ENCODE measurements at places on chromosomes 1 and 21.

DNA sequence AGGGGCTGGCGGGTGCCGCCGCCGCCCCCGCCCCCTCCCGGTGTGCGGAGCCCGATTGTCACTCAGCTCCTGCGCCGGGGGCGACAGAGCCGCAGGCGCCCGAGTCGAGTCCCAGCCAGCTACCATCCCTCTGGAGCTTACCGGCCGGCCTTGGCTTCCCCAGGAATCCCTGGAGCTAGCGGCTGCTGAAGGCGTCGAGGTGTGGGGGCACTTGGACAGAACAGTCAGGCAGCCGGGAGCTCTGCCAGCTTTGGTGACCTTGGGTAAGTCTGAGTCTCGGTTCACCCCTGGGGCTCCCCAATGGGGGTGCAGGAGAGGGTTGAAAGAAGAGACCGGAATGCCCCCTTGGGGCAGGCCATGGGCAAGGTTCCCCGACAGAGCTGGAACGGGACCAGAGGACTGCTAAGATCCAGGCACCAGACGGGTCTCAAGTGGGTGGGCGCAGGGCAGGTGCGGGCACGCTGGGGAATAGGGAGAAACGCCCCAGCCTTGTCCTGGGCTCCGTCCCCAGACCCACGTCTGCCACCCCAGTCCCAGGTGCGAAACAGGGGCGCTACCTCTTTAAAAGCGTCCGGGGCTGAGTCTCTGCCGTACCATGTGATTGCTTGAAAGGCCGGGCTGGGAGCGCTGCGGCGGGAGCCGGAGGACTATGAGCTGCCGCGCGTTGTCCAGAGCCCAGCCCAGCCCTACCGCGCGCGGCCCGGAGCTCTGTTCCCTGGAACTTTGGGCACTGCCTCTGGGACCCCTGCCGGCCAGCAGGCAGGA, at the start of gene ADORA1:
Gene ADORA1, plus strand, starts transcription at position 61 of the 765 bp plus-strand sequence. CDS start 1,116 bp downstream, outside the sequence.
- peak; percentile 28 for DNase-seq

- no peak for DNase-seq
Measured at GRCh38 chr1:212959266-212960220, 9.2 kb downstream of the VASH2 start.

DNA sequence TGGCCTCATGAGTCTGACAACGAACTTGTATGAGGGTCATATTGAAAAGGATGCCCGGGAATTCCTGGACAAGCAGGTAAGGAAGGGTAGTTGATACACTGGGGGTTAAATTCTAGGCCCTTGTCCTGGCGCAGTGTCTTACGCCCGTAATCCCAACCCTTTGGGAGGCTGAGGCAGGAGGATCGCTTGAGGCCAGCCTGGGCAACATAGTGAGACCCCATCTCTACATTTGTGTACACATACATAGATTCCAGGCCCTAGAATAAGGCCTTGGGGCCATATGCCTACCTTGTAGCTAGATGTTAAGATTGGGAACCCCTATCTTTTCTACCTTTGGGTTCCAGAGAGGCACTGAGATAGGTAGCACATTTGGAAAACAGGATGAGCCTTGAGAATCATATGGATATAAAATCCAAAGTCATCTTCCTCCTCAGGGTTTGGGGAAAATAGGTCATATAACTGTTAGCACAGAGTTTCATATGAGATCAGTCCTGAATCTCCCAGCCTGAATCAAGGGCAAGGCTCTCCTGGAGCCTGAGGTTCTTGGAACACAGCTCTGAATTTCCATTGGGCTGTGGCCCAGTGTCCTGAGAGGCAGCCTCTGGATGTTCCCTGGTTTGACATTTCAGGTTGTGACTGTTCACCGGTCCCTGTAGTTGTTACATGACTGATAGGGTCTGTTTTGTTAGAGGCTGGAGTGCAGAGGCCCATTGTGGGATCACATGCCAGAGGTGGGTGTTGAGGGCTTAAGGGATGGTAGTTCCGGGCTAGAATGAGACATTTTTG, 104.4 kb downstream of the PIK3R3 start:
- DNase-seq, result no peak

- peak; percentile 40 for DNase-seq
Measured at GRCh38 chr1:240090957-240091600, 604 bp upstream of the FMN2 start.

DNA sequence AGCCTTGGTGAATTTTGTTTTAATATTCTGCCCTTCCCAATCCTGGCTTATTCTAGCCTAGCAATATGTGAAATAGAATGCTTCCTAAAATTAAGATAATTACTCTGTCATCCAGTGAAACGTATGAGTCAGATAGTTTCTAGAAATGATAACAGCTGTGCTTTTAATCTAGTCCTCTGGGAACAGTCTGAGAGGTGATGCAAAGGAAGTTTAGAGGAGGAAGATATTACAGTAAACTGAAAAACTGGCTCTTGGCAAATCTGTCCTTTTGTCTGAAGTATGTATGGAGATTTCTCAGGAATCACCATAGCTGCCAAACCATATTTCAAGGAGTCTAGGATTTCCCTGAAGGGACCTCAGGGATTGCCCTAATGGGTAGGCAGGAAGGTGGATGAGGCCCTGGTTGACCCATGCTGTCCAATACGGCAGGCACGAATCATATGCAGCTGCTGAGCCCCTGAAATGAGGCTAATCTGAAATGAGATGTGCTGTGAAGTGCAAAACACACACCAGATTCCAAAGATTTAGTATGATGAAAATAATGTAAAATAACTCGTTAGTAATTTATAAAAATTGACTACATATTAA, 70.8 kb upstream of the LBR start:
- peak; percentile 11 for DNase-seq

DNA sequence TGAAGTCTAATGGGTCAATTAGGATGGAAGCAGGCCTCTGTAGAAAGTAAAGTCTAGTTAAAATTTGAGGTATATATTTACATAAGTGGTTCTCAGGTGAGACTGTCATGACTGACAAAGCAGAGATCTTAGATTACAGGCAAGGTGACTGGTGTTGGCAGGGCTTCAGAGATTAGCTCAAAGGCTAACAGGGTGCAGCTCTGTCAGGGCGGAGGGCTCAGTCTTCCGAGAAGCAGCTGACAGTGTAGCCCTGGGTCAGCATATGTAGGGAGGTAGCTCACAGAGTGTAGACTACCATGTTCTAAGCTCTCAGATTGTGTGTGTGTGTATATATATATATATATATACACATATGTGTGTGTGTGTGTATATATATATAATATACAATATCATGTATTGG, 54.7 kb downstream of the RBM11 start:
- no peak for DNase-seq

DNA sequence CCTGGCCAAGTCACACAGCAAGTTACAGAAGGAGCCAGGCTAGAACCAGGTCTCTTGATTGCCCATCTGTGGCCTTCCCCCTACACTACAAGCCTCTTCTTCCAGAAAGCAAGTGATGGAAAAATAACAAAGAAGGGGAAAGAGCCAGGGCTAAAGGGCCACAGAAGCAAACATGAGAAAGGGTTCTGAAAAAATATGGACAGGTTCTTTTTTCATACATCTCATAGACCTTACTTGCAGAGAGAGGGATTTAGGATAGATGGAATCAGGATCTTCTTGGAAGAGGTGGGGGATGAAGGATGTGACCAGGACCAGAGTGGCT, 3.2 kb downstream of the RHBG start:
- DNase-seq, result no peak

DNA sequence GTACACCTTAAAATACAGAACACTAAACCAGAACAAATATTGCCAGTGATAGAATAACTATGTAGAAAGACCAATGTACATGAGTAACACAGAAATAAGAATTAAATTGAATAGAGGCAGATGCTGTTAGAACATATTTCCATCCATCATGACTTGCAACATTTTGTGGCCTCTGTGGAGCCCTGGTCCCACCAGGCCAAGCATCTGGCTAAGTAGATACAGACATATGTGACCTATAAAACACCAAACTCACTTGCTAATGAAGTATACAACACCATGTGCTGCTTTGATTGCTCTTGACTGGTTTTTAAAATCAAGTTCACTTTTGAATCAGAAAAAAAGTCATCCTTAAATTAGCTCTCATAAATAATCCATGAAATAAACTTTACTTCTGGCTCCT, 20.5 kb downstream of the SLC19A2 start:
- DNase-seq, result peak; percentile 61

GRCh38 chr1:48205522-48205921, 17.0 kb upstream of the SLC5A9 start:
- DNase-seq, result no peak

GRCh38 chr1:28259934-28260802, 850 bp downstream of the SESN2 start:
- DNase-seq, result peak; percentile 54

DNA sequence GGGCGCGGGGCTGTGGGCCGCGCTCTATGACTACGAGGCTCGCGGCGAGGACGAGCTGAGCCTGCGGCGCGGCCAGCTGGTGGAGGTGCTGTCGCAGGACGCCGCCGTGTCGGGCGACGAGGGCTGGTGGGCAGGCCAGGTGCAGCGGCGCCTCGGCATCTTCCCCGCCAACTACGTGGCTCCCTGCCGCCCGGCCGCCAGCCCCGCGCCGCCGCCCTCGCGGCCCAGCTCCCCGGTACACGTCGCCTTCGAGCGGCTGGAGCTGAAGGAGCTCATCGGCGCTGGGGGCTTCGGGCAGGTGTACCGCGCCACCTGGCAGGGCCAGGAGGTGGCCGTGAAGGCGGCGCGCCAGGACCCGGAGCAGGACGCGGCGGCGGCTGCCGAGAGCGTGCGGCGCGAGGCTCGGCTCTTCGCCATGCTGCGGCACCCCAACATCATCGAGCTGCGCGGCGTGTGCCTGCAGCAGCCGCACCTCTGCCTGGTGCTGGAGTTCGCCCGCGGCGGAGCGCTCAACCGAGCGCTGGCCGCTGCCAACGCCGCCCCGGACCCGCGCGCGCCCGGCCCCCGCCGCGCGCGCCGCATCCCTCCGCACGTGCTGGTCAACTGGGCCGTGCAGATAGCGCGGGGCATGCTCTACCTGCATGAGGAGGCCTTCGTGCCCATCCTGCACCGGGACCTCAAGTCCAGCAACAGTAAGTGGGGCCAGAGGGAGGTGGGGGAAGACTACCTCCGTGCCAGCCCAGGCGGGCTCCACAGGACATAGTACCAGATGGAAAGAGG, 808 bp downstream of the MAP3K21 start:
- no peak for DNase-seq

DNA sequence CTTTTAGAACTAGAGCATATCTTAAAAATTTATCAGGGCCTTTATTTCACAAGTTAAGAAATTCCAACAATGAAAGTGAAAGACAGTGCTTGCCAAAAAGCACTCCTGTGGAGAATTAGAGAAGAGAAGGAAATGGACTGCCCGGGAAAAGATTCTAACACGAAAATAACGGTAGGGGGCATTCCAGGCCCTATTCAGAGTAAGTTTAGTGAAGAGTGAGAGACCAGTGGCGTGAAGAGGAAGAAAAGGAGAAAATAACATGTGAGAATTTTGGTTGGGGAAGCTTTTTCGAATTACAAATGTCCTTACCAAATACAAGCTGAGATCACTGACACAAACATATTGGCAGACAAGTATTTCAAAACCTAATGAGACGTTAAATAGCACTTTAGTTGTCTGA, 38.4 kb upstream of the RBM34 start:
- DNase-seq, result no peak

GRCh38 chr1:228457017-228457395, 30.2 kb upstream of the RNF187 start:
- no peak for DNase-seq

- no peak for DNase-seq
Measured at GRCh38 chr1:1092894-1093609, 18.9 kb upstream of the RNF223 start.

- DNase-seq, result no peak
Measured at GRCh38 chr1:234769284-234769985, 159.5 kb upstream of the IRF2BP2 start.

DNA sequence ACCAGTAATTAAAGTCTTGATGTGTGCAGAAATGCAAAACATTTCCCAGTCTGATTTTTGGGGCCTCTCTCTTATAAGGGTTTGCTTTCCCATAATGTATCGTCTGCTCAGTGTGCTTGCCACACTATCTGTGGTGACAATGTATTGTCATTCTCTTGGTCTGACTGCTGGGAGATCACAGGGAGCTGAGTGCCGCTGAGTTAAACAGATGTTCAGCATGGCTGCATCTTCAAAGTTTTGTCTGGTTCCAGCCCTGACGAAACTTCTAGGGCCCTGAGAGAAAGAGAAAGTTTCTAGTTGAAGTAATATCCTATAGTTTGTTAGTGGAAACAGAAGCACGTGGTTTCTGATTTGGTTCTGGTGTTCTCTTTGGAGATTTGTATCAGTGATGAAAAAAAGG, 42.6 kb downstream of the DNM3 start:
- DNase-seq, result no peak

DNA sequence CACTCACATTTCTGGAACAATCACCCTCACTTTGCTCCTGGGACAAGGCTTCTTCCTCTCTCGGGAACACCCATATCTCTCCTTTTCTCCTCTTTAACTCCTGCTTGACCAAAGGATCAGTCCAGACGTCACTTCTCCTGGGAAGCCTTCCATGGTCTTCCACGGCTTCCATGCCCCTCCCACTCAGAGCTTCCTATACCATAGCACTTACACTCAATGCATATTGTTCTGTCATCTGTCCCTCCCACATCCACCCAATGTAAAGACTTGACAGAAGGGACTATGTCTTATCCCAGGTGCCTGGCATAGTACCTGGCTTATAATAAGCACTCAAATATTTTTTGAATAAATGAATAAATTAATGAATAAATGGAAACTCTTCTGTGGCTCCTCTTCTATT, 28.2 kb downstream of the CD34 start:
- DNase-seq, result no peak

- DNase-seq, result no peak
Measured at GRCh38 chr1:234381699-234382555, 8.7 kb downstream of the COA6 start.
